Motor neuron (in vitro differentiated cells): ENCODE measurements at places on chromosomes 11 and 22. TPM values are rescaled to one million over a fixed set of nuclear protein-coding genes. Genes with fewer than 3 reads are reported as not detected.
A peak's percentile ranks its signal among the peaks of the same experiment; 100 is the strongest.

- peak; percentile 31 for ATAC-seq
Measured at GRCh38 chr11:114987186-114987760, 308.9 kb downstream of the NXPE2 start.

The APOL1 gene
- 0.25 TPM in 1 of 2 replicates, not detected in the other for total RNA-seq

- peak; percentile 11 for ATAC-seq
Measured at GRCh38 chr11:18012122-18012905, 533 bp downstream of the SERGEF start.

- peak; percentile 89 for ATAC-seq
Measured at GRCh38 chr22:29369460-29369859, 18.9 kb downstream of the AP1B1 start.

The TH gene
- total RNA-seq: 0.64 and 1.1 TPM in 2 replicates

DNA sequence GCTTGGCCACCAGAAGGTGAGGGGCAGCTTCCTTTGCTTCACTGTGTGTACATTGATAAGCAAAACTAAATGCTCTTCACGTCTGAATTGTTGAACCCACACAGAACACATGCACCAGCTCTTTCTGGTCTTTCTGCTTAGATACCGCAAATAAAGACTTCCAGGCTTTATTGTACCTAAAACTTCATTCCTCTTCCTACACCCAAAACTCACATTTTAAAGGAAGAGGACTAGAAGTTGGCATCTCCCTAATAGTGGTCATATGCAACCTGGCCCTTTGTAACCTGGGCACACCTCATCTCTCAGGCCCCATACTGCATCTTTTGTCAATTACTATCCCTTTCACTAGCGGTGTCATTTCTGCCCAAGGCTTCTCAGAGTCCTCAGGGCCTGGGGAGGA is 5.9 kb downstream of the SLC17A6 start:
- no peak for ATAC-seq

The TMPRSS6 gene
- 0.22 TPM in 1 of 2 replicates, not detected in the other for total RNA-seq

GRCh38 chr11:62680825-62681240 is 2.0 kb upstream of the UBXN1 start:
- ATAC-seq: peak; percentile 70

GRCh38 chr11:47233989-47234668 is 14.5 kb downstream of the ACP2 start:
- ATAC-seq: no peak

The H19 gene
- total RNA-seq: 11.8 and 17.6 TPM in 2 replicates

The IL17REL gene
- total RNA-seq: 0.07 TPM in 1 of 2 replicates, not detected in the other

DNA sequence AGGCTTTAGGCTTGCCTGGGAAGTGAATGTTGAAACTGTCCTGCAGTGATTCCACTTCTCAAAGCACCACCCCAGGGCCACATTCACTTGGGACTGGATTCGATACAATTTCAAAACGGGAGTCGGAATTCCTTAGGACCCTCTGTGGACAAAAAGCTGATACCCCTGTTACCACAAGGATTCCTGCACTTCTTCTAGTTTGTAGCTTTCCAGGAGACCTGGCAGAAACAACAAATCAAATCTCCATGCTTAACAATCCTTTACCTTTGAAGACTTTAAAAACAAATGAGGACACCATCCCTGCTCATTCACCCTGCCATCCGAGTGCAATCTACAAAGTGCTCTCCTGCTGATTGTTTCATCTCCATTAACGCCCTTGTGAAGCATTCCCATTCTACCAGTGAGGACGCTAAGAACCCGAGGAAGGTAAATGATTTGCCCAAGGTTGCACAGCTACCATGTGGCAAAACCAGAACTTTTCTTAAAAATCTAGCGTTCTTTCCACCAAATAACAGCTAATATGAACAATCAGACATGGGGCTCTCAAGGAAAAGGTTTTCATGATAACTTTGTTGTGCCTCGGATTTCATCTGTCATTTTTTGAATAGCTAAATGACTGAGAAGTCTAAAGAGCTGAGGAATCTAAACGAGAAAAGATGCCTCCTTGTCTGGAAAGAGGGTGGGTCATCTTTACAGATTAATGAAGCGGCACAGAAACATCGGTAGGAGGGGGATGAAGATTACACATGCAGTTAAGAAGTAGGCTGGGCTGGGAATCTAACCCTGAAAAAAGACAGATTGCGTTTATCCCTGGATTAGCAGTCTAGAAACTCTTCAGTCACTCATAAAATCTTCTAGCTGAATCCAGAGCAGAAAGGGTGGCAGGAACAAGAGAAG is 720 bp upstream of the MPZL2 start:
- no peak for ATAC-seq

The MAJIN gene
- total RNA-seq: 0.13 TPM in 1 of 2 replicates, not detected in the other

The AIFM3 gene
- 0.81 and 1.7 TPM in 2 replicates for total RNA-seq

DNA sequence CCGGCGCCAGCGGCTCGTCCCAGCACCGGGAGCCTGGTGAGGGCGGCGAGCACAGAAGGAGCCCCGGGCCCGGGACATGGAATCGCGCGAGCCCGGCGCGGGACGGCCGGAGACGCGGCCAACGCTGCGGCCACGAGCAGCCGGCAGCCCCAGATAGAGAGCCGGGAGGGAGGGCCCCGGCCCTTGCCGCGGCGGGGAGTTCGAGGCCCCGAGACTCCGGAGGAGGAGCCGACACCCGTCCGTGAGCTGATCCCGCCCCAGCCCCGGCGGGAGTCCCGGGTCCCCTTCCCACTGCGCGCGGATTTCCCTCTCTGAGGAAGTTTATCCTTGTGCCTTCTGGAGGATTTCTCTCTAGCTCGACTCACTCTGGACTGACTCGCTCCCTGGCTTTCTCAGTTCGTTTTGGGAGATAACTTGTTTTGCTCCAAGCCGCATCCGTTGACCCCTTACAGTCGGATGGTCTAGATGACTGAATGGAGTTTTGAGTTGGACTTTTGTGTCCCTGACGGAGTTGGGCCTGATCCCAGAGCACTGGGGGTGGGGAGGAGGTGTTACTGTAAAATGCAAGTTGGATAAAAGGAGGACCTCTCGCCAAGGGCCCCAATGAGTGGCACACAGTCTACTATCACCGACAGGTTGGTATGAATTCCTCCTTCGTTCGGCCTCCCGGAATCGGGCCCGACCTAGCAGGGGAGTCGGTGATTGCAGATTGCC is 585 bp downstream of the ARHGEF12 start:
- ATAC-seq: no peak

The DDI1 gene
- 0.05 TPM in 2 replicates for total RNA-seq

DNA sequence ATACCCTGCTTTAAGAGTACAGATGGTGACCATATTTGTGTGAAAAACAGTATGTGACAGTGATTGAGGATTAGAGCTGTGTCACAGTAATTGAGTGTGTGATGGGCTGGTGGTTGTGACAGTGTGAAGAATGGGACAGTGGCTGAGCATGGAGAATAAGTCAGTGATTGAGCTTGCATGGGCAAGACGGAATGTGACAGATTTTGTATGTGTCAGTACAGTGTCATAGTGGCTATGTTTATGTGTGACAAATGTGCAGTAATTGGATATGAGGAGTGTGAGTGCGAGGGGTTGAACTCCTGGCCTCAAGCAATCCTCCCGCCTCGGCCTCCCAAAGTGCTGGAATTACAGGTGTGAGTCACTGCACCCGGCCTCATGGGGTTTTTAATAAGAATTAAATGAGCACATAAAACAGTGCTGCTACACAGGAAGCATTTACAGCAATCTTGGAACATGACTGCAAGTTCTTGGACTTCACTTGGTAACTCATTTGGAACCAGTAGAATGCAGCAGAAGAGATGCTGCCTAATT is 583 bp upstream of the RRAS2 start:
- ATAC-seq: no peak

The NCAPD3 gene
- 46.5 and 54.4 TPM in 2 replicates for total RNA-seq

DNA sequence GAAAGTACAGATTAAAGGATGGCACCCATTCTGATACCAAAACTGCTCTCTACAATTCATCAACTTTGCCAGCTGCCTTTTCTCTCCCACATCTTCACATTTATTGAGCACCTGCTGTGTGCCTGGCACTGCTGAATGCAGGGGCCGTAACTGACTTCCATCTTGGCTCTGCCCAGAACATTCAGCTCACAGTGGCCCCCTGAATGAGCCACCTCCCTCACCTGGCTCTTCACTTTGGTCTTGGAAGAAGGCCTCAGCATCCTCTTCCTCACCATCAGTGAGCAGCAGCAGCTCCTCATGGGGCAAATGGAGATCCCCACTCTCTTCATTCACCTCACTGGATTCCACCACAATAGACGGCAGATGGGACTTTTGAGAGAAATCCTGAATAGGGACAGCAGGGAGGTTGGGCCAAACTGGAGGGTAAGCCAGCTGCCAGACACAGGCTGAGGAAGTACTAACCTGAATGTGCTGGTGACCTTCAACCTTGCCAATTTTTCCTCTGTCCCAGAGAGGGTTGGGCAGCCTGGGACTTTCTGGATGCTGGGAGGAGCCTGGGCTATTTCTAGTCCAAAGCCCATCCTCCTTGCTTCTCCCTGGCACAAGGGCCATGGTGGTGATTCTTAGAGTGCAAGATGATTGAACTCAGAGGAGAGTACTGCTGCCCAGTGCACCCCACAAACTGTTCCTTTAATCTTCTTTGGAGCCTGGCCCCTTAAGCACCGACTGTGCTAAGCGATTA is 1.9 kb upstream of the UQCC3 start:
- ATAC-seq: no peak

The ESAM gene
- total RNA-seq: 9.3 and 9.7 TPM in 2 replicates

- no peak for ATAC-seq
Measured at GRCh38 chr22:23236026-23236425, 55.7 kb downstream of the BCR start.

- ATAC-seq: no peak
Measured at GRCh38 chr22:21759093-21759492, 23.5 kb upstream of the YPEL1 start.

The CCDC87 gene
- total RNA-seq: 0.49 and 0.69 TPM in 2 replicates

DNA sequence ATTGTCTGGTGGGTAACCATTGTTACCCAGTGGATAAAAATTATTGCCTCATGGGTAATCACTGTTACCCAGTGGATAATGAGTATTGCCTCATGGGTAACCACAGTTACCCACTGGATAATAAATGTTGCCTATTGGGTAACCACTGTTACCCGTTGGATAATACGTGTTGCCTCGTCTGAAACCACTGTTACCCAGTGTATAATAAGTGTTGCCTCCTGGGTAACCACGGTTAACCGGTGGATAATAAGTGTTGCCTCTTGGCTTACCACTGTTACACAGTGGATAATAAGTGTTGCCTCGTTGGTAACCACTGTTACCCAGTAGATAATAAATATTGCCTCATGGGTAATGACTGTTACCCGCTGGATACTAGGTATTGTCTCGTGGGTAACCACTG is 20.9 kb upstream of the NXPE4 start:
- ATAC-seq: no peak

DNA sequence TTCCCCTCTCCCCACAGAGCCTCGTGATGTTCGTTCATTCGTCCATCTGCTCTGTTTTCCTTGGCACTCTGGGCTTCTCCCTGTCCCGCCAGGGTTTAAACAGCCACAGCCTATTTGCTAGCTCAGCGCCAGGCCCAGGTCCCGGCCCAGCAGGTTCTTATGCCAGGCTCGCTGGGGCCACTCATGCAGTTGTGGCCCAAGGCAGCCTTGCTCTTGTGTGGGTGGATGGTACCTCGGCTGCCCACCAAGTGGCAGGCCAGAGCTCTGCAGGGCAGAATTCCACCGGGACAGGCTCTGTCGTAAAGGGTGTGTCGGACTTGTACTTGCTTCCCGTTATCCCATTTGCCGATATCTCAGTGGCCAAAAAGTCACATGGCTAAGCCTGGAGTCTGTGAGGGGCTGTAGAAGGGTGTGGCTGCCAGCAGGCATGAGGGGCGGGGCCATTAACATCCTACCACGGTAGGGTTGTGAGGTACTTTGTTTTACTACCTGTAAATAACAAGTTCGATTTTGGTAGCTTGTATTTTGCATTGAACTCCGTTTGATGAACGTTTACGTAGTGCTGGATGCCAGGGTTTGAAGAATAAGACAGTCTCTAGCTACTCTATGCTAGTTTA is 7.9 kb downstream of the FAM118A start:
- ATAC-seq: peak; percentile 51

- no peak for ATAC-seq
Measured at GRCh38 chr11:59671471-59671870, 2.6 kb upstream of the PATL1 start.

DNA sequence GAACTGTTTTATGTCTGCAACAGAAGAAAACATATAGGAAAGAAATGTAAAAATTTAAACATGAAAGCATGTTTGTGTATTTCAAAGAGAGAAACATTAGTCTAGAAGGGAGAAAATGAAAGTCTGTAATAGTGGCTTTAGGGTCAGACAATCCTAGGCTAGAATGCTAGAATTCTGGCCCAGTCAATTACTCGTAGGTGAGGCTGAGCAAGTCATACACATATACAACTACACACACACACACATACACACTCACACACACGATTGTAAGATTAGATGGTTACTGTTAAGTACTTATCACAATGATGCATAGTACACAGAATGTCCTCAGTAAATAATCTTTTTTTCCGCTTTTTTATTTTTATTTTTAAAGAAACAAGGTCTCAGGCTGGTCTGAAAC is 37.7 kb upstream of the PCF11 start:
- no peak for ATAC-seq

DNA sequence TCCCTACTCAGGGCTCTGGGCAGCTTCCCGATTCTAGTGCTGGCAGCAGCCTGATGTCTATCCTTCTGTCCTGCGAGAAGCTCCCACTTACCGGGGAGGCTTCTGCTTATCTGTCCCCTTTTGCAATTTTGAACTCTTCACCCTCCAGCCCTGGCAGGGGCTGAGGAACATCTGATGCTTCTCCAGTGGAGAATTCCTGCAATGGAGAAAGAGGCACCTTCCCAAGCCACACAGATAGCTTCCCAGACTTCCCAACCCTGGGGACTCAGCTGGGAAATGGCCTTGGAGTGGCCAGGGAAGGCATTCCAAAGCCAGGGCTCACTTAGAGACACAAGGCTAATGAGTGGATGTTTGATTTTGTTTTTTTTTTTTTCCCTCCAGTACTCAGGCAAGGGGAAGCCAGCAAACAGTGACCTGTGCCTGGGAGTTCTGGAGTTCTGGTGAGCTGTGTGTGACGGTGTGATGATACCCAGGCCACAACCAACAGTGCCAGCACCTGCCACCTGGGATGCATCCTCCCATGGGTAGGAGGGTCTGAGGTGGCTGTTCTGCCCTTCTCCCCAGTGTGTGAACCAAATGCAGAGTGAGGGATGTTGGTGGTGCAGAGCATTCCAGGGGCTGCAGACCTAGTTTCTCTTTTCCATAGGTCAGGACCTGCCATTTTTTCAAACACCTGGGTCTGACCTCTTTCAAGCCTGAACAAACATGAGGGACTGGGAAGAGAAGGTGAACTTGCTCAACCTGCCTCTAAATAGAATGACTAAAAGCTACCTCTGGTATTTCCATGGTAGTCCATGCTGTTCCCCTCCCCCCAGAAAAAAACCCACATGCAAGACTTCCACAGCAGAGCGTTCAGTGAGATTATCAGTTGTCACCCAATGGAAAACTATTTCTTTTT is 95.1 kb downstream of the CCDC81 start:
- ATAC-seq: no peak

The C11orf91 gene
- total RNA-seq: 0.77 TPM in 1 of 2 replicates, not detected in the other

- ATAC-seq: no peak
Measured at GRCh38 chr22:31124811-31125465, 2.2 kb downstream of the INPP5J start.

The NFAM1 gene
- 1.0 and 1.1 TPM in 2 replicates for total RNA-seq

- no peak for ATAC-seq
Measured at GRCh38 chr11:127639916-127640315, 639.3 kb upstream of the KIRREL3 start.
